ENCODE measurements at places on chromosomes 2 and 18.

- DNase-seq: no peak
These were observed 10.8 kb upstream of the AMER3 start for GRCh38 chr2:130744287-130745117.

DNA sequence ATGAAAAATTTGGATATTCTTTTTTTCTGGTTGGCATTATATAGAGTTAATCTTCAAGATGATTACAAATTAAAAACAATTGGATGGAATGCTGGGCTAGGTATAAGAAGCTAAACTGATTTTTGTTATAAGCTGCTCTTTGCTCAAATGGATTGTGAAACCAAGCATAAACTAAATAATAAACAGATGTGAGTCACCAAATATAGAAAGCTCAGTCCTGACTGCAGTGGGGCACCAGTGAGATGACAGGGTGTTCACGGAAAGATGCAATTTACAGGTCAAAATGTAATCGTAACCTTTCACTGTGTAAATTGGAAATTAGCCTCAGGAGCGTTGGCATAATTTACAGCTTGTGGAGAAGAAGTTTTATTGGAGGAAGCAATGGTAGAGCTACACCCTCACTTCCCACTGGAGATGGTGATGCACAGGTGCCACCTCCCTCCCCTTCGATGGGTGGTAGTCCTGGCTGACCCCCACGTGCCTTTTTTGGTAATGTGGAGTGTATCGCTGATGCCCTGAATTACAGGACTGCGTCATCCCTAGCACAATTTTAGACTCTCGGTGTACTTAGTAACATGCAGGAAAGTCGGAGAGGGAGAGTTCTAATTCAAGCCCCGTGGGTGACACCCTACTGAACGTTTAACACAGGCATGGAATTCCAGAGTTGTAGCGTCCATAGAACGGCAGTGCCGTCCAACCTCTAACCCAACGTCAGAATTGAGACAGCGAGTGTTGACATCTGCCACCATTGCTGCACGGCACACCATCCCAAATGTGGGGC lies 73.9 kb upstream of the NFATC1 start:
- no peak for DNase-seq

DNA sequence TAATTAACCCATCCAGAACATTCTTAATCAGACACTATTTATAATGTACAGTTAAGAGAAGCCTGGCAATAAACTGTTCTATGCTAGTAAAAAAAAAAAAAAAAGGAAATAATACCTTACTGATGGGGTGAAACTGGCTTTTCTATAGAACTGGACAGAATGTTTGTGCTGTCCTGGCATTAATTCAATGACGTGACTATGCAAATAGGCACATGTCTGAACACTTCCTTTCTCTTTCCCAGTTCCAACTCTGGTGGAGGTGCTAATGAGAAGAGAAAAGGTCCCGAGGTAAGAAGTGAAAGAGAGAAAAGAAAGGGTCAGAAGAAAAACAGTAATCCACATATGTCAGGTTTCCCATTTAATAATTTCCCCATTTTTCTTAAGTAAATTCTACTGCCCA lies 508.4 kb downstream of the ZEB2 start:
- DNase-seq: no peak

GRCh38 chr2:212385241-212385640 lies 153.4 kb downstream of the ERBB4 start:
- no peak for DNase-seq

DNA sequence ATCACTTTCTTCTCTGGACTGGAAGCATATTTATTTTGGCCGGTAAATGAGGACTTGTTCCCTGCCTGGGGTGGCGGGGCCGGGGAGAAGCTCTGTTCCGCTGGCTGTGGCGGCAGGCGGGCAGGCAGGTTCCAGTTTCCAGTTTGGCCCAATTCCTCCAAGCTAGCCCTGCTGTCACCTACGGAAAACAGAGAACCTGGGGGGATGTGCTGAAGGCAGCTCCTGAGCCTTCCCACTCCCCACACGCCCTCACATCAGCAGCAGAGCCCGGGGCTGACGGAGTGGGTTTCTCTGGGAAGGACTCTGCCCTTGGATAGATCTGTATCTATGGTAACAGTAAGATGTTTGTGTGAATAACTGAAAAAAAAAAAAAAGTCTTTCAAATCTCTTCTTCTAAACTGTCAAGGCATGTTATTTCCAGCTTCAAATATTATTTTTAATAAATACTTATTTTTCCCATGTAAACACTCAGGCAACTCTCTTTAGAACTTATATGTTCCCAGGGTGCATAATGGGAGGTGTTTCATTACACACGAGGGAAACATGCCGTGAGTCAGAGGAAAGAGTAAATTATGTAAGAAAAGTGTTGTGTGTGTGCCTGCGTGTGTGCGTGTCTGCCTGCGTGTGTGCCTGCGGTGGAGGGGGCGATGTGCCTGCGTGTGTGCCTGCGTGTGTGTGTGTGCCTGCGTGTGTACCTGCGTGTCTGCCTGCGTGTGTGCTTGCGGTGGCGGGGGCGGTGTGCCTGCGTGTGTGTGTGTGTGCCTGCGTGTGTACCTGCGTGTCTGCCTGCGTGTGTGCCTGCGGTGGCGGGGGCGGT lies 116.1 kb upstream of the ZNF516 start:
- DNase-seq: no peak

- peak; percentile 58 for DNase-seq
These were observed 823 bp upstream of the GORASP2 start for GRCh38 chr2:170928036-170928823.

DNA sequence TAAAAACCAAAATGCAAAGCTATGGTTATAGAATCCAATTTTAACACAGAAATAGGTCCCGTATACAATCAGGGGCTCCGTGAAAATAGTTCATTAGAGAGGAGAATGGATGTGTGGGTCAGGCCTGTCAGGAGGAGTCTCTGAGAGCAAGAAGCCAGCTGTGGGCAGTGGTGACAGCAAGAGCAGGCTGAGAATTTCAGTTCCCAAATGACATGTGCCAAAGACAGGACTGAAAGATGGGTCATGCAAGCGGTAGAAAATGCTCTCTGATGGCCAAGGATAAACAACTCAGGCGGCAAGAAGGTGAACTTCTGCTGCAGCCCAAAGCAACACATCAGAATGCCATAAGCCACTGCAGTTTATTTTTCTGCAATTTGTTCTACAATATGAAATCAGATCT lies 100.4 kb downstream of the CCDC141 start:
- DNase-seq: no peak

- DNase-seq: peak; percentile 96
These were observed 30.4 kb upstream of the GMCL1 start for GRCh38 chr2:69798909-69799526.

DNA sequence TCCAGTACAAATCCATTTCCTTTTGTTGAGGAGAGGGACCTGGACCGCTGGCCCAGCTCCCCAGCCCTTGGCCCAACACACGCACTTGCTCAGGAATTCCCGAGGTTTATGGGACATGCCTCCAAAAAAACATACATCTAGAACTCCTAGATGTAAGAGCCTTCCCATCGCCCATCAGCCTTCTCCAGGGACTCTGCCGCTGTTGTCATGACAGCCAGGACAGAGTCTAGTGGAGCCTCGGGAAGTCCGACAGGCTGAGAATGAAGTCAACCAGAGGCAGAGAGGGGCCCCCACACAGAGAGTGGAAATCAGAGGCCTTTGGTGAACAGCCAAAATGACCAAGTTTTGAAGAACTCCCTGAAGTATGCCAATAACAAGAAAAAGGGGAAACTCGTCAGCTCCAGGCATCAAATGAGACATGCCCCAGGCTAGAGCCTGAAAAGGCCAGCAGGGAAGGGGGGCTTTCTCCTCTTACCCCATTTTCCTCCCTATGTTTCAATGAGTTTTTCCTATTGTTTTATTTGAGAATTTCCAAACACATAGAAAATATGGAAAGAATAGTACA lies 43.2 kb upstream of the CAB39 start:
- DNase-seq: peak; percentile 24

DNA sequence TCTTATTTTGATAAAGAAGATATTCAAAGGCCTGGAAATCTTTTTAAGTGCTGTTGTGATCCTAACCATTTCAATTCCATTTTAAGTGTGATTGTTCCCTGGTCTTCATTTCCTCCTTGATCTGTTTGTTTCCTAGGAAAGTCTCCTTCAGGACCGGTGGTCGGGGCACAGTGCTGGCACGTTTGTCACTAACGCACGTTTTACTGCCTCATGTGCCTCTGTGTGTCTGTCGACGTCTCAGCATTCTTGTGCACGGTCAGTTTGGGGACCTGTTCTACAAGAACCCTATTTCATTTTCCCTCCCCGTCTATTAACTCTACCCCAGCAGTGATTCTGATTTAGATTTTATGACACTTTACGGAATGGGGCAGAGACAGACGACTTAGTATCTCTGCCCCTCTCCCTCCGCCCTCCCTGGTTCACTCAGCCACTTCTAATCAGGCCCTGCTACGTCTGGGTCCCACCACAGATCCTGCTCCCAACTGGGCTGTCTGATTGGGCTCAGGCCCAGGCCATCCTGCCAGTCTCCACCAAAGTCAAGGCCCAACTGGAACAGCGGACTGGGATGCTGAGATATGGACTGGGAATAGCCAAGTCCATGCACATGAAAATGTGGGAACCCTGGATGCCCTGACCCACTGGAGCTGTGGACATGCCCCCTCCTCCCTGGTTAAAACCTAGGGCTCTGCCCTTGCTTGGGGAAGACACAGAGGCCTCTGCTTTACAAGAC lies 95.6 kb downstream of the TWIST2 start:
- no peak for DNase-seq

DNA sequence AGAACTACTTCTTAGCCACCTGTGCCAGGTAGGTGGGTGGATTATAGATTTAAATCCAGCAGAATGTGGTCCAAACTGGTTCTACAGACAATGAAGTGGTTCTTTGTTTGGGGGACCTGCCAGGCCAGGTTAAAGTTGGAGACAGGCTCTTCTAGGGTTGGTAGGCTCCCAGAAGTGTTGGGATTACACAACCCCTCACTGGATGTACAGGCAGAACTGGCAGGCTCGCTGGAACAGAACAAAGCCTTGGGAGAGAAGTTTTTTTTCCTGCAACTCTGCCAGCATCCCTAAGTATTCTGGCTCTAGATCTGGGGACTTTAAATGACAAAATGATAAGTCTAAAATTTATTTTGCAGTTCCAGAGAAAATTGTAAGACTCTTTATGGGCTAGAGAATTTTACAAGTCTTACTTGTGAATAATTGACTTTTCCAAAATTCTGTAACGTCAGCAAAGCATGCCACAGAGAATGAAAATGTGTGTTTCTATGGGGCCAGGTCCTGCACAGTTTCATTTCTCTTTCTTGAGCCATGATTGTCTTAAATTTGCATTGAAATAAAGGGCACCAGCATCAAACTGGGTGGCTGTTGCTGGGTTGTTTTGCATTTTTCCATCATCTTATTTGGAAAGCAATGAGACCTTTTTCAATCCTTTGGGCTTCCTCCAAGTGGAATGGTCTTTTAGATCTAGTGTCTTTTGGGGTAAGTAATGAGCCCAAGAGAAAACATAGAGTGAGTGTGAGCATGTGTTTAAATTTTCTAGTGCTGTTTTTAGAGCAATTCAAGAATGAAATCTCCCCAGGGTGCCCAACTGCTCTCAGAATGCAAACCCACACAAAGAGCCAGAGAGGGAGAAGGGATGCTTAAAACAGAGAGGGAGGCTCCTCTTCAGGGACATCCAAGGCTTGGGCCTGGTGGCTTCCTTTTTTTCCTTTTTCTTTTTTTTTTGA lies 32.4 kb upstream of the ATL2 start:
- no peak for DNase-seq

DNA sequence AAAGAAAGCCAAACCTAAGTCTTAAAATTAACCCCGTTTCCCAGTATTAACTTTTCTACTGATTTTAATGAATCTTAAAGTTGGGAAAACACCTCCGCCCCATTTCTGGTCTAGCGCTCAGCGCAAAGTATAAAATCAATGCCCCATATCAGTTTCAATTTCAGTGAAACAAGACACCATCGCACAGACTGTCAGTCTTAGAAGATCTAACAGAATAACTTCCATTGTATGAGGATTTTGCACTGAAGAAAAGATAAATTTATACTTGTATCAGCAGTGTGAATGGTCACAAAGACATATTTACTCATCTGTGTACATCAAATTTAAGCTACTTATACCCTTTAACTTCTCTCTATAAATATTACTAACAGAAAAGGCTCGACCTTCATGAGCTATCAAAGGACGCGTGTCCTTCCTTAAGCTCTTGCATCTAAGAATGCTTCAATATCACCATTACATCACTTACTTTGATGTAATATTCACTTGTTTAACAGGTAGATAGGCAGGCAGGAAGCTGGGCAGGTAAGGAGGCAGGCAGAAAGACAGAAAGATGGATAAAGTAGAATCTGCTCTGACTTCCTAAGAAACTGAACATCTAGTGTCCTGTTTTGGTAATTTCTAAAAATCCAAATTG lies 183.0 kb downstream of the TCF4 start:
- DNase-seq: no peak

DNA sequence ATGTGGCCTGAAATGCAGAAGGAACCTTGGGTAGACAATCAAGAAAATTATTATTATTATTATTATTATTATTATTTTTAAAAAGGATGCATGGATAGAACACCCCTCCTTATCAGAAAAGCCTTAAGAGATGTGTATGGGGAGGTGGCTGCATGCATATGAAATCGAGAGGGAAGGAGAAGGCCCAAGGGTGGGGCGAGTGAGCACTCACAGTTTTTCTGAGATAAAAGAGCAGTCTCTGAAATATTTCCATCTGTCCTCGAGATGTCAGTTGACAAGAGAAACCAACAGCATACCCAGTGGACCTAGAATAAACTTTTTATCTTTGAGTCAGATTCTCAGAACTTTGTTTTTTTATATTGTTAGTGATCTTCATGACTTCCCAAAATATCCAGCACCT lies 282.9 kb downstream of the GPD2 start:
- peak; percentile 67 for DNase-seq
